ENCODE measurements at places on chromosomes 11 and 22. TPM values are rescaled to one million over a fixed set of nuclear protein-coding genes. Genes with fewer than 3 reads are reported as not detected.

- DNase-seq, result no peak
These were observed 35.1 kb downstream of the RRP8 start for GRCh38 chr11:6568191-6568918.

DNA sequence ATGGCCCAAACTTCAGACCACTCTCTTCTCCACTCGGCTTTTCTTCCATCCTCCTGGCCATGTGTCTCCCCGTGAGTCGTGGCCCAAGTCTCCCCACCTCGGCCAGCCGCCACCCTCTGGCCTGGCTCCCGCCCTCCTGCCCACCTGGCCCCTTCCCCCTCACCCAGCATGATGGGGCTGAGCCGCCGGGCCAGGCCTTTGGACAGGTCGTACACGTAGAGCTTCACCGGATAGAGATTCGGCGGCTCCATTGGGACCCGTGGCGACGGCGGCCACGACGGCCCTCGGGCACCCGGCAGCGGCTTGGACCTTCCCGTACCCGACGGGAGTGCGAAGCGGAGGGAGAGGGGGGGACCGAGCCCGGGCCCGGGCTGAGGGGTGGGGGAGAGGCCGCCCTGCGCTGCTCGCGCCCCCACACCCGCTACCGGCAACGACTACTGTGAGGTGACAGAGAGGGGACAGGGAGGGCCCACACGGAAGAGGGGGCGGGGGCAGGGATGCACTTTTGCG, at the start of gene DESI1:
Gene DESI1, minus strand, starts transcription at position 455 of the 510 bp plus-strand sequence. Its CDS starts 204 bp downstream, at position 251.
- DNase-seq, result peak; percentile 24

GRCh38 chr11:119298726-119299125, 18.2 kb downstream of the MCAM start:
- DNase-seq, result no peak

- DNase-seq, result no peak
These were observed 168.1 kb downstream of the NXPE2 start for GRCh38 chr11:114846416-114846791.

DNA sequence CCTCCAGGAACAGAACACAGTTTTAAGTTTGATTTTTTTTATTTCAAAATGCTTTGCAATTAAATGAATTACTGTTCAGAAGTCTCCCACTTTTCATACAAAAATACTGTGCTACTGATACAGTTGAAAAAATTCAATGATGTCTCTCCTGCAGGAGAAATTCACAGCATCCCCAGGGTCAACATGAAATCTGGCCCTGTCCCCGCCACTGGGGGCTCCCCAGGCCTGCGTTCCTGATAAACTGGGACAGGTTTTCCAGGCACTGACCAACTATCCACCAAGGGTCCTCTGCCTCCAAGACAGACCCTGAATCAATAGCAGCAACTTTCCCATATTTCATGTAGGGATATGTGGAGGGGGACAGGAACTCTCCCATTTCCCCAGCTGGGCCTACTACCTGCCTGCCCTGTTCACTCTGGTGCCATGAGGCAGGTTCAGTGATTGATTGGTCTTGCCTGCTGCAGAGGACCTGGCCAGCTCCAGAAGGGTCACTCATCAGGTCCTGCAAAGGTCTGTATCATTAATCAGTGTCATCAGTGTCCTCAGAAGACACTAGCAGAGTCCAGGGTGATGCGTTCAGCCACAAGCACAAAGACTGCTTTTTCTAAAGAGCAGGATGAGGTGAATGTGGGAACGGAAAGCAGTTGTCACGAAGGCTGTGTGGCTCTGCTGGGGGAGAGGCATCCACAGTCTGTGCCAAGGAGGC, 43.4 kb downstream of the PISD start:
- no peak for DNase-seq

GRCh38 chr11:296171-297050, 2.9 kb downstream of the IFITM5 start:
- no peak for DNase-seq

DNA sequence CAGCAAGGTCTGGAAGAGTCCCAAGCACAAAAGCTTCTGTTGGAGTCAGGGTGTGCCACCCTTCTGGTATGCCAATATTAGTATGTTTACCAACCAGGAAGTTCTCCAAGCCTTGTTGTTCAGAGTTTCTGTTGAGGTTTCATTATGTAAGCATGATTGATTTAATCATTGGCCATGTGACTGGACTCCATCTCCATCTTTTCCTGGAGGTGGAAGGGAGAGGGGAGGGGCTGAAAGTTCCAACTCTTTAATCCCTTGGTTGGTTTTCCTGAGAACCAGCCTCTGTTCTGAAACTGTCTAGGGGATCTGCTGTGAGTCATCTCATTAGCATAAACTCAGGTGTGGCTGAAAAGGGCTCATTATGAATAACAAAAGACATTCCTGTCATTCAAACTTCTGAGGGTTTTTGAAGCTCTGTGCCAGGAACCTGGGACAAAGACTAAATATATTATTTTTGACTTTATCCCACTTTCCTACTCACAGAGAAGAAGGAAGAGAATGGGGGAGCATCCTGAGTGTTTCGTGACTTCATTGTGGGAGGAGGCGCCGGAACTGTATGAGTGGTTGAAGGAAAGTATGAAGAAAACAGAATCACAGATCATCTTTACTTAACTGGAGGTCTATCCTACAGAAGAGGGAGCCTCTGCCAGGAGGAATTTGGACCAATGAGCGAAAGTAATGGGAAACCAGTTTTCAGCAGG, 138.2 kb downstream of the NECTIN1 start:
- no peak for DNase-seq

DNA sequence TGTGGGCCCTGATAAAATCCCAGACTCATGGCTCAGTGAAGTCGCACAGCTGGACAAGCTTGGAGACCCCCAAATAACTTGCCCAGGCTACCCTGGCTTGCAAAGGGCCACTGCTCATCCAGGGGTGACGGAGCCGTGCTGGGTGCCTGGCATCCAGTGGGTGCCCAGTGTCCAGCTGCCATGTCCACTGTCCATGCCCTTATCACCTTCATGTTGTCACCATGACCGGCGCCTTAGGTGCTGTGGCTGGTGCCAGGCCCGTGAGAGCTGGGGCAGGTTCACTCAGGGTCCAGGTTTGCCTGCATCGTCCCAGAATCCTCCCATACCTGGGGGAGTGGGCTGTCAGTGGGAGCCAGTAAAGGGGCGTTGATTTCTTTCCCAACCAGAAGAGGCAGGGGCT, 57.4 kb downstream of the LRP5 start:
- no peak for DNase-seq

C11orf97 gene
- total RNA-seq, result not detected

SMIM35 gene
- not detected for total RNA-seq

SMDT1 gene
- 23.7 TPM for total RNA-seq
